ENCODE measurements at places on chromosomes 5 and 9.

DNA sequence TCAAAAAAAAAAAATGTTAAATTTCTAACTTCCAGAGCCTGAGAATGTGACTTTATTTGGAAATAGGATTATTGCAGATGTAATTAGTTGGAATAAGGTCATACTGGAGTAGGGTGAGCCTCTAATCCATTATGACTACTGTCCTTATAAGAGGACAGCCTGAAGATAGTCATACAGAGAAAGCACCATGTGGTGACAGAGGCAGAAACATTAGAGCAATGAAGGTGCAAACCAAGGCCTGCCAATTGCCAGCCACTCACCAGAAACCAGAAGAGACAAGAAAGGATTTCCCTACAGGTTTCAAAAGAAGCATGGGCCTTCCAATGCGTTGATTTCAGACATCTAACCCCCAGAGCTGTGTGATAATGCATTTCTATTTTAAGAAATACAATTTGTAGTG, 659.2 kb upstream of the CHD1 start:
- DNase-seq: no peak

DNA sequence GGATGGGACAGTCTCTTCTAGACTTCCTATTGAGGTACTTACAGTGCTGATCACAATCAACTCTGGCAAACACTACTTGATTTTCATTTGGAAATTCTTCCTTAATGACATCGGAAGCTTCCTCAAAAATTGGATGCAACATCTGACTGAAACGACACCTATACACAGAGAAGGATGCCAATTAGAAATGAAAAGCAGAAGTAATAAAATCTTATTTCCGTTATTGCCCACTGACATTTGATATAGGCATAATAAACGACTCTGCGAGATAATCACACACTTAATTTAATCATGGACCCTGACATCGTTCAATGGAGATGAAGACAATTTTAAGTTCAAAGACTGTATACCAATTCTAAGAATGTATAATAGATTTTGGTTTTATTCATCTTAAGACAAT, 46.4 kb downstream of the ERP44 start:
- no peak for DNase-seq

DNA sequence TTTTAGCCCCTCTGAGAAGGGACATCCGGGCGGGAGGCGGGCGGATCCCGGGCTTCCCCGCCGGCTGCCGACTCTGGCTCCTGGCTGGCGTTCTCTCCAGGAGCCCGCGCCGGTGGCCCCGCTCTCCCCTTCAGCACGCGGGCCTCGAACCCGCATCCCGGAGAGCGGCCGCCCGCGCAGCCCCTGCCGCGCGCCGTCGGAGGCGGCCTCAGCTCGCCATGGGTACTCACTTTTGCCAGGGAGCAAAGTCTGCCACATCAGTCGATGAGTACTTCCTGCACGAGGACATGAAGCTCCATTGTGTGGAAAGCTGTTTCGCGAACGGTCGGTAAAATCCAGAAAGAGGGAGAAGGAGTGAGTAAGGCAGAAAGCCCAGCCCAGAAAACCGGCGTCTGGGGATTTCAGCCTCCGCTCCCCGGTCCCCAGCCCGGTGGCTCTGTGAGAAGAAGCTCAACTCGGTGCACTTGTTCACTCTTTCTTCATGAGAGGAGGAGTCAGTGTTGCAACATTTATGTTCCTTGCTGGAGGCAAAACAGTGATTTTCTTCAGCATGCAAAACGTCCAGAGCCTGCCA, at the start of gene PRLR:
TSS of gene PRLR (minus strand) at position 450 of the 574 bp plus-strand sequence. CDS start 140,867 bp downstream, outside the sequence.
- DNase-seq: peak; percentile 49

DNA sequence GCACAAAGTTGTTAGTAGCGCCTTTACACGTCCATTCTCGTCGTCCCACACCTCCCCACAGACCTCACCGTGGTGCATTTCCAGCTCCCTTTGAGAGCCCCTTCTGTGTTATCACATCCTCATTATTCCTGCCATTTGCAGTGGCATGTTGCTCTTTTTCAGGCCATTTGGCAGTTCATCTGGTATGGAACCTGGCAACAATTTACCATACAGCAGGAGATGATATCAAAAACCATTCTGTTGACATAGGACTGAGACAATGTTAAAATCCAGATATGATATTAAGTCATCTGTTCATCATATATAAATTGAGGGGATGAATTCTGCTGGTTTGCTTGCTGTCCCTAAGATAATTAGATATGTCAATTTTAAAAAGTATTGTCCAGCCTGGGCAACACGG, 83.0 kb downstream of the TMEM174 start:
- DNase-seq: no peak

DNA sequence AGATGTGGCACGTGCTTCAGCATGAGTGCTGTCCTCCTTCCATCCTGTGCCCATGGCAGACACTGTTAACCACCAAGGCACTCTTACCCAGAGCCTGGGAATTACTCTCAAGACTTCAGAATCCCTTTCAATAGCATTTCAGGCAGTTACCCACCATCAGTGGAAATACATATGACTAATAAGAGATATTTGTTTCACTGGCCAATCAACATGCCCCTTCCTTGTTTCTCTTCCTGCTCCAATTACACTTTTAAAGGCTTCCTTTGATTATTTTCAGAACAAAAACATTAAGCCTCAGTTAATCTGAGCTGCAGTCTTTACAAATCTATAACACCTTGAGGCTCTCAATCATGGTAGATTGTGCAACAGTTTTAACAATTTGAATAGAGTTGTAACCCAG, 70.8 kb downstream of the PRELID2 start:
- DNase-seq: no peak

GRCh38 chr9:23674016-23674585, 151.9 kb downstream of the ELAVL2 start:
- no peak for DNase-seq

GRCh38 chr5:124692324-124692723, 54.1 kb downstream of the ZNF608 start:
- no peak for DNase-seq

DNA sequence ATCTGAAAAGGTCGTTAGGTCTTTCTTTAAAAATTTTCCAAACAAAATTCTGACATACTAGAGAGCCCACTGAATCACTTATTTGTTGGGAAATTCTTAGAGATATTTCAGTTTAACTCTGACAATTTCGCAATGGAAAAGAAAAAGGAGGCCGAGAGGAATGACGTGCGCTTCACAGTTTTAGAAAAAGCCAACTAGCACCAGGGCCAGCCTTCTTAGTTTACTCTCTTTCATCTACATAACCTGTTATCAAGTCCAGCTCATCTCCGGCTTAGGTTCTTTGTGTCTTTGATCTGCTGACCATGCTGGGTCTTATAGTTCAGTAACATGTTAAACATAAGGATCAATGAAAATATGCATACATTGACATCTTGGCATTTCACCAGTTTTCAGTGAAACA, 201.7 kb upstream of the TAS2R1 start:
- no peak for DNase-seq

GRCh38 chr5:206927-207536, 10.9 kb downstream of the CCDC127 start:
- no peak for DNase-seq

- no peak for DNase-seq
Observed at GRCh38 chr5:2914022-2914661, 162.7 kb upstream of the IRX2 start.

GRCh38 chr5:169467041-169467771, 116.4 kb upstream of the SPDL1 start:
- no peak for DNase-seq

- DNase-seq: peak; percentile 83
Observed at GRCh38 chr9:98867429-98868168, 60.1 kb downstream of the GALNT12 start.

DNA sequence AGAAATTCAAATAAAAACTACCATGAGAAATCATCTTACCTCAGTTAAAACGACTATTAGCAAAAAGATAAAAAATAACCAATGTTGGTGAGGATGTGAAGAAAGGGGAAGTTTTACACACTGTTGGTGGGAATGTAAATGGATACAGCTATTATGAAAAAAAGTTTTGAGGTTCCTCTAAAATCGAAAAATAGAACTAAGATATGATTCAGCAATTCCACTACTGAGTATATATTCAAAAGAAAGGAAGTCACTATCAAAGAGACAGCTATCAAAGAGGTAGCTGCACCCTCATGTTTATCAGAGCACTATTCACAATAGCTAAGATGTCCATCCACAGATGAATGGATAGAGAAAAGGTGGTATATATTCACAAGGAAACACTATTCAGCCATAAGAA, 1888.4 kb downstream of the MAT2B start:
- no peak for DNase-seq

DNA sequence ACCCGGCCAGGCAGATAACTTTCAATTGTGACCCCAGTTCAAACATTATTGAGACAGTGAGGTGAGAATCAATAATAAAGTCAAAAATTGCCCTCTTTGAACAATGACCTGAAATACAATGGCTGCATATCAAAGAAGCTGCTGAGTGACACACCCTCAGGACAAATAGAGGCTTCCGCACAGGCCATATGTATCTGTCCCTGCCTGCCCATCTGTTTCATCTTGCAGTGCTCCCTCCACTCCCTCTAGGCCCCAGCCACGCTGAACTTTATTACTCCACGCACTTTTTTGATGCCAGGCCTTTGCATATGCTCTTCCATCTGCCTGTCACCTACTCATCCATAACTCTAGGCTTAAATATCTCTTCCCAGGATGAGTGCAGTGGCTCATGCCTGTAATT, 15.9 kb upstream of the PFDN1 start:
- DNase-seq: no peak

GRCh38 chr5:140338336-140338735, 8.1 kb downstream of the HBEGF start:
- no peak for DNase-seq

DNA sequence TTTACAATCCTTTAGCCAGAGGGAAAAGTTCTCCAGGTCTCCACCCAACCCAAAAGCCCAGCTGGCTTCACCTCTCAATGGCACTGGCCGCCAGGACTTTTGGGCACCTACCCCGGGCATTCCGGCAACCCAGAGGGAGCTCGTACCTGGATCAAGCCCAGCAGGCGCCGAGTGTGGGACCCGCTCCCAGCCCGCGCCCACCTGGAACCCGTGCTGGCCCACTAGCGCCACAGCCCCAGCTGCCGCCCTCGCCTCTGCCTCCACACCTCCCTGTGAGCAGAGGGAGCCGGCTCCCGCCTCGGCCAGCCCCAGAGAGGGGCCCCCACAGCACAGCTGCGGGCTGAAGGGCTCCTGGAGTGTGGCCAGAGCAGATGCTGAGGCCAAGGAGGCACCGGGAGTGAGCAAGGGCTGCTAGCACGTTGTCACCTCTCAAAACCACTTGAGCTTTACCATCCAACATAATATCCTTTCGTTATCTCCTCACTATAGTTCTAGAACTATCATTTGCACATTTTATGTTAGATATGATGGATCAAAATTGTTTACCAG, 69.7 kb downstream of the GCNT1 start:
- no peak for DNase-seq
